ENCODE measurements at places on chromosomes 2 and 18. TPM values are rescaled to one million over a fixed set of nuclear protein-coding genes. Genes with fewer than 3 reads are reported as not detected.

Gene TCF23
- total RNA-seq = not detected

DNA sequence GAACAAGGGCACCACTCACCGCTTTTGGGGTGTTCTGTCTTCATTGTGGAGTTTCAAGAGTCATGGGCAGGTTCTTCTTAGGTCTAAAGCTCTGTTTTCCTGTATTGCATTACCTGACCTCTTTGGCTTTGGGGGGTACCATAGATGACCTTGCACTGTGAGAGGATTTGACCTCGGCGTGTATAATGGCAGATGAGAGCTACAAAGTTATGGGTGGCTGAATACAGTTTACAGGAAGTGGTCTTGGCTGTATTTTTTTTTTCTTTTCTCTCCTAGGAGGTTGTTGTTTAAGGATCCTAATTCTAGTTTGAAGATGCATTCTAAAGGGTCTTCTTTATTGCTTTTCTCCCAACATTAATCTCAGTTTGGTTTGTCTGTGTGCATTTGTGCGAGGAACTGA, 11.5 kb downstream of the GAL3ST2 start:
- DNase-seq = no peak

- no peak for DNase-seq
These were observed 84.1 kb downstream of the CELF4 start for GRCh38 chr18:37481491-37481890.

- no peak for DNase-seq
These were observed 87.6 kb downstream of the SMAD2 start for GRCh38 chr18:47842836-47843235.

- DNase-seq = no peak
These were observed 89.0 kb downstream of the GALNT14 start for GRCh38 chr2:31049264-31049663.

GRCh38 chr2:236498369-236498768, 71.3 kb upstream of the ACKR3 start:
- peak; percentile 9 for DNase-seq

GRCh38 chr2:119430023-119430498, 1.6 kb upstream of the TMEM37 start:
- DNase-seq = no peak

Measured in IMR-90 (cell line).